ENCODE measurements at places on chromosomes 13 and 19.

DNA sequence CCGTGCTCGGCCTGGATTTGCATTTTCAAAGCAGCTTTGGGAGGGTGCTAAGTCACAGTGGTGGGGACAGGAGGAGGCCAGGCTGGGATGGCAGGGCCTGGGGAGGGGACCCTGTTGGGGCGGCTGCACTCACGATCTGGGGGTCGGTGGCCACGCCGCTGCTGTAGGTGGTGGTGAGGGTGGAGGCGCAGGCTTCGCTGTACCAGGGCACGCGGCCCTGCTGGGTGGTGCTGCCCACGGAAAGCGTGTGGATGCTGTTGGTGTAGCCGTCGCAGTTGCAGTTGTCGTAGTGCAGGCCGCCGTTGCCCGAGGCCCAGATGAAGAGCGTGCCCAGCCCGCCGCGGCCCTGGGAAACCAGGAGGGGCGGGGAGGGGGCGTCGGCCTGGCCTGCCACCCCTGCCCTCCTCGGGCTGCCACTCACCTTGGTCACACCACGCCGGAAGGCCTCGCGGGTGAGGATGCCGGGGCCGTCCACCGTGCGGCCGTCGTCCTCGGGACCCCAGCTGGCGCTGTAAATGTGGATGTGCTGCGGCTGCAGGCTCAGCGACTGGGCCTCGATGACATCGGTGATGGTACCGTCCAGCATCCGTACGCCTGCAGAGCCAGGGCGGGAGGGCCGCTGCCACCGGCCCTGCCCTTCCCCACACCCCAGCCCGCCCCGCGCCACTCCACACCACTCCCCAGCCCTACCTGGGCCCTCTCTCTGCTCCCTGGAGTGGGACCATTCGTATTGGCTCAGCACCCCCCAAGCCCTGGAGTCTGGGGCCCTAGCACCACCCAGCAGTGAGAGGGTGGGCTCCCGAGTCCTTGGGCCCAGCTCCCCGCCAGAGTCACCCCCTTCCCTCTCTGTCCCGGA, 3.2 kb downstream of the PCSK4 start:
- DNase-seq = no peak

GRCh38 chr13:35787937-35788336, 311.4 kb upstream of the MAB21L1 start:
- DNase-seq = no peak

- DNase-seq = no peak
These were observed 159.1 kb downstream of the GPC5 start for GRCh38 chr13:91557328-91558090.

DNA sequence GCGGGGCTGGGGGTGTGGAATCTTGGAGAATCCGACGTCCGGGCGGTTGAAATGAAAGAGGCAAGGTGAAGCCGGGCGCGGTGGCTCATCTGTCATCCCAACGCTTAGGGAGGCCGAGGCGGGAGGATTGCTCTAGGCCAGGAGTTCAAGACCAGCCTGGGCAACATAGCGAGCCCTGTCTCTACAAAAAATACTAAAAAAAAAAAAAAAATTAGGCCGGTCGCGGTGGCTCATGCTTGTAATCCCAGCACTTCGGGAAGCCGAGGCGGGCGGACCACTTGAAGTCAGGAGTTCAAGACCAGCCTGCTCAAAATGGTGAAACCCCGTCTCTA, 225 bp upstream of the GARIN5A start:
- no peak for DNase-seq

DNA sequence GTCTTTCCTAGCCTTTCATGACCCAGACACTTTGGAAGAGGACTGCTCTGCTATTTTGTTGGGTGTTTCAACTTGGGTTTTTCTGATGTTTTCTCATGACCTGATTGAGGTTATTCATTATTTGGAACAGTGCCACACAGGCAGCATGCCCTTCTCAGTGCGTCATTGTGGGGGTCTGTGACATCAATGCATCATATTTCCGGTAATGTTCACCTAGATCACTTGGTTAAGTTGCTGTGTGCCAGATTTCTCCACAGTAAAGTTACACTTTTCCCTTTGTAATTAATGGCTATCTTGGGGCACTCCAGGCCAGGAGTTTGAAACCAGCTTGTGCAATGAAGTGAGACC, 124.4 kb downstream of the SIPA1L3 start:
- no peak for DNase-seq

- DNase-seq = no peak
These were observed 56.1 kb downstream of the ENOX1 start for GRCh38 chr13:43730642-43731041.

DNA sequence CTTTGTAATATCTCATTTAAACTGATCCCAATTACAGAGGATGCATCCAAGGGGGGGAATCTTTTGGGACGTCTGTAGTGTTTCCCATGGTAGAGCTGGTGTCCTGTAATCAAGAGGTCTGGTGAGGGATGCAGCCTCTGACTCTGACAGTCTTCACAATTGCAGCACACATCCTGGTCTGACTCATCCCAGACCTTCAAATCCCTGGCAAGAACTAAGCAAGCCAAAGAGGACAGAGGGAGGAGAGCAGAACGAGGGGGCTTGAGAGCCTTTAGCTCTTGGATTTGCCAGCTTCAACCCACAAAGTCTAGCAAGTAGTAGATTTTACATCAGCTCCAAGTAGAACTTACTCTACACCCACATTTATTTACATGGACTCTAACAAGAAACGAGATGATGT, 17.3 kb upstream of the FCGBP start:
- DNase-seq = no peak

DNA sequence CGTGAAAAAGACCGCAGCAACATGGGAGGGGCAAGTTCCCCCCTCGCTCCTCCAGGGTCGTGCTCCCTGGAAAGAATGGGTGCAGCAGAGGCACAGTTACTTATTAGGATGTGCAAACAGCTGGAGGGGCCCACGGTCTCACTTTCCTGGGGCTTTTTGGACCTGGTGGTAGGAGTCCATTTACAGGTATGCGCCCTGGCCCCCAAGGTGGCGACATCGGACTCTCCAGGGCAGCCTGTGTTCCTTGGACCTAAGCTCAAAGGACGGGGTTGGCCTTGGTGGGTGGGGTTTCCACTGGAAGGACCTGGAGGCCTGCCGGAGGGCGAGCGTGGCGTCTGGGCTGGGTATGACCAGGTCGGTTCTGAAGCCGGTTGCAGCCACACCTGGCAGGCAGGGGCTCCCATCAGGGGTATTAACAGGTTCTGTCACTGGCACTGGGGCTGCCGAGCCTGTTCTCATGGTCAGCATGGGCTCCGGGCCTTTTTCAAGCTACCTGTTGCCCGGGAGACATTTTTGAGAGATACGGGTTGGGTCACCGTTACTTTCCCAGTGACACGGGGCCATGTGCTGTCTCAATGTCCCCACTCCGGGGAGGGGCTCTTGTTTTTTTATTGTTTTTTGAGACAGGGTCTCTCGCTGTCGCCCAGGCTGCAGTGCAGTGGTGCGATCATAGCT, 5.9 kb downstream of the ZFR2 start:
- no peak for DNase-seq

DNA sequence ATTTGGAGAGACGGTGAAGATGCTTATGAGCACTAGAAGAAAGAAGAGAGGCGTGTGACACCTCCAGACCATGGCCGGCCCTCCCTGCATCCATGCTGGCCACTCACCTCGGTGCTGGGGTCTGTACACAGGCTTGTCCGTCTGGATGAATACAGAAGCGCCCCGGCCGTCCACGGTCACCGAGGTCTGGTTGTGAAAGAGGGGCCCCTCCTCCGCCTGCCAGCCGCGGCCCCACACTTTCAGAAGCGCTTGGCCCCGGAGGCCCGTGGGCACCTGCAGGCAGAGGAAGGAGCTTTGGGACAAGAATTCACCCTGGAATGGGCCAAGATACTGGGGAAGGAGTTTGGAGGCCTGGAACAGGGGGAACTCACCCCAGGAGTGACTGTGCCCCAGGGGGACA, 15.1 kb downstream of the CPAMD8 start:
- DNase-seq = no peak

DNA sequence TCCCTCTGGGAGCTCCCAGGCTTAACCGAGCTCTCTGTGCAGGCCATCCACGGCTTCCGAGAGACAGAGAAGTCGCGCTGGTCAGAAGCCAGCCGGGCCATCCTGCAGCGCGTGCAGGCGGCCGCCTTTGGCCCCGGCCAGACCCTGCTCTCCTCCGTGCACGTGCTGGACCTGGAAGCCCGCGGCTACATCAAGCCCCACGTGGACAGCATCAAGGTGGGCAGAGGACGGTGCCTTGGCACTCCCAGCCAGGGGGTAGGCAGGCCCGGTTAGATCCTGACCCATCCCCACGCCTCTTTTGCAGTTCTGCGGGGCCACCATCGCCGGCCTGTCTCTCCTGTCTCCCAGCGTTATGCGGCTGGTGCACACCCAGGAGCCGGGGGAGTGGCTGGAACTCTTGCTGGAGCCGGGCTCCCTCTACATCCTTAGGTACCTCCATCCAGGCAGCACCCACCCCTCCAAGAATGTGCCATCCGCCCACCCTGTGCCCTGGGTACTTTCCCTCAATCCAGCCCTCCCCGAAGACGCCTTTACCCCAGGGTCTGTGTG, 1.5 kb downstream of the PSPN start:
- no peak for DNase-seq

DNA sequence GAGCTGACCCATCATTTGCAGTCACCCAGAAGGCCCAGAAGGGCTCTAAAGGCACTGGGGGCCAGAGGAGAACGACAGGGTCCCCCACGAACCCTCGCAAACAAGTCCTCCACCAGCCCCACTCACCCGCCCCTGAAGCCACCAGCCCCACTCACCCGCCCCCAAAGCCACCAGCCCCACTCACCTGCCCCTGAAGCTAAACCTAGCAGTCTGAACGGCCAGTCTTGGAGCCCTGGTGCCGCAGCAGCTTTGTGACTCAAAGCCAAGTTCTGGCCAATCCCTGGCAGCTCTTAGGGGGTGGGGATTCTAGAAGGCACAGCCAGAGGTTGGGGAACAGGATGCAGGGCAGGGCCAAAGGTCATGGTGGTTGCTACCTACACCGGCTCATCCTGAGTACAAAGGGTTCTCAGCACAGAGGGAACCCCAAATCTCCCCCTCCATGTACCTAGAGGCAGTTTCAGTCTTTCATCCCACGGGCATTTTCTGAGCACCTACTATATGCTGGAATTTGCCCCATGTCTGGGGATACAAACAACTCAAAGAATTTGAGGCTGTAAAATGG, at the start of gene IQCN:
Gene IQCN, minus strand, starts transcription at position 234 of the 562 bp plus-strand sequence. CDS start 4,974 bp downstream, outside the sequence.
- no peak for DNase-seq

- no peak for DNase-seq
These were observed 55.5 kb upstream of the PCDH9 start for GRCh38 chr13:67285611-67286010.

GRCh38 chr19:2646866-2647535, 55.5 kb downstream of the GNG7 start:
- DNase-seq = no peak

GRCh38 chr13:81745391-81745790, 1404.5 kb upstream of the SPRY2 start:
- no peak for DNase-seq

DNA sequence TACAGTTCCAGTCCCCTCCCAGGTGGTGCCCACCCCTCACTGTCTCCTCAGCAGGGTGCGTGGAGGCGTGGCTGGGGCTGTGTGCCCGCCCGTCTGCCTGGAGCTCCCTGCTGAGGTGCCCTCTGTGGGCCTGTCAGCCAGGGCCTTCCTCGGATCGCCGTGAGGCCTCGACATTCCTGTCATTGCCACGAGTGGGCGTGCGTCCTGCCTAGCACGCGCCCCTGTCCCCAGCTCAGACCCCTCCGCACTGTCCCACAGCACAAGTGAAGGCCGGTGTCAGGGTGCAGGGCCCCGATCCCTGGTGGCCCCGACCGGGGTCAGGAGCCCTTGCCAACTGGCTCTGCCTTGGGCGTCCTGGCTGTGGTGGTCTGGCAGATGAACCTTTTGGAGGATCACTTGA, 32.2 kb downstream of the DOT1L start:
- DNase-seq = no peak

DNA sequence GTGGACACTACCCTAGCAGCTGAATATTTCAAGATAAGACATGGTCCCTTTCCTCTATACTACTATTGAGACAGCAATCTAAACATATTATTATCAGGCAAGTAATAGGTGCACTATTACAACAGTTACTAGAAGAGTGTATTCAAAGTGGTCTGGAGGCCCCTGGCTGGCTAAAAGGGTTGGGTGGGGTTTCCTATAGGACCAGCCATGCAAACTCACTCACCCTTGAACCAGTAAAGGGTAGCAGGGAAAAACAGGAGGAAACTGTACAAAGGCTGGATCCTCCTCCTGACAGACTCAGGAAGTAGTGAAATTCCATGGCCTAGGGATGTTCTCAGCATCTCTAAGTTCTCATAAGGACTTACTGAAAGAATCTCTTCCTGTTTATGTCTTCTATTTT, 7.7 kb downstream of the SMAD9 start:
- DNase-seq = no peak

GRCh38 chr13:102930566-102930965, 84.7 kb downstream of the ERCC5 start:
- no peak for DNase-seq

DNA sequence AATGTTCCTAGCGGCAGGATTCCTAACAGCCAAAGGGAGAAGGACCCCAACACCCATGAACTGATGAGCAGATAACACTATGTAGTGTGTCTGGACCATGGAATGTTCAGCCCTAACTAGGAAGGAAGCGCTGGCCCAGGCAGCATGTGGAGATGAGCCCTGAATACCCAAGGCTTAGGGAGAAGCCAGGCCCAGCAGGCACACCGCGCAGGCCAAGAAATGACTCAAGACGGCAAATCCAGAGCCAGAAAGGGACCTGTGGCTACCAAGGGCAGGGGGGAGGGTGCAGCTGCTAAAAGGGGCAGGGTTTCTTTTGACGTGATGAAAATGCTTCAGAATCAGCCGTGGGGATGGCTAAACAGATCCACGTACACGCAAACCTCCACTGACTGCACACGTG, 20.7 kb upstream of the TINCR start:
- DNase-seq = no peak

DNA sequence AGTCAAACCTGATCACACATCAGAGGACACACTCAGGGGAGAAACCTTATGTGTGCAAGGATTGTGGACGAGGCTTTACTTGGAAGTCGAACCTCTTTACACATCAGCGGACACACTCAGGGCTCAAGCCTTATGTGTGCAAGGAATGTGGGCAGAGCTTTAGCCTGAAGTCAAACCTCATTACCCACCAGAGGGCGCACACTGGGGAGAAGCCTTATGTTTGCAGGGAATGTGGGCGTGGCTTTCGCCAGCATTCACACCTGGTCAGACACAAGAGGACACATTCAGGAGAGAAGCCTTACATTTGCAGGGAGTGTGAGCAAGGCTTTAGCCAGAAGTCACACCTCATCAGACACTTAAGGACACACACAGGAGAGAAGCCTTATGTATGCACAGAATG, 8.2 kb upstream of the ZNF527 start:
- no peak for DNase-seq

- DNase-seq = no peak
These were observed 484.2 kb downstream of the ZNF536 start for GRCh38 chr19:30856376-30856775.

- no peak for DNase-seq
These were observed 60.1 kb upstream of the MYCBP2 start for GRCh38 chr13:77386880-77387606.

- DNase-seq = no peak
These were observed 1.2 kb downstream of the CGB7 start for GRCh38 chr19:49056101-49056901.

- DNase-seq = no peak
These were observed 78.5 kb upstream of the NBEA start for GRCh38 chr13:34863360-34864135.

GRCh38 chr13:48234566-48235340, 1.7 kb downstream of the ITM2B start:
- DNase-seq = no peak

Data from anterior cingulate cortex (tissue), 58 donors.